Muscle of arm (tissue), 14 donors: ENCODE measurements at places on chromosomes 16 and 17. TPM values are rescaled to one million over a fixed set of nuclear protein-coding genes. Genes with fewer than 3 reads are reported as not detected.

The EIF1 gene
- polyA plus RNA-seq: 938 TPM

The CBX4 gene
- polyA plus RNA-seq: 6.0 TPM

DNA sequence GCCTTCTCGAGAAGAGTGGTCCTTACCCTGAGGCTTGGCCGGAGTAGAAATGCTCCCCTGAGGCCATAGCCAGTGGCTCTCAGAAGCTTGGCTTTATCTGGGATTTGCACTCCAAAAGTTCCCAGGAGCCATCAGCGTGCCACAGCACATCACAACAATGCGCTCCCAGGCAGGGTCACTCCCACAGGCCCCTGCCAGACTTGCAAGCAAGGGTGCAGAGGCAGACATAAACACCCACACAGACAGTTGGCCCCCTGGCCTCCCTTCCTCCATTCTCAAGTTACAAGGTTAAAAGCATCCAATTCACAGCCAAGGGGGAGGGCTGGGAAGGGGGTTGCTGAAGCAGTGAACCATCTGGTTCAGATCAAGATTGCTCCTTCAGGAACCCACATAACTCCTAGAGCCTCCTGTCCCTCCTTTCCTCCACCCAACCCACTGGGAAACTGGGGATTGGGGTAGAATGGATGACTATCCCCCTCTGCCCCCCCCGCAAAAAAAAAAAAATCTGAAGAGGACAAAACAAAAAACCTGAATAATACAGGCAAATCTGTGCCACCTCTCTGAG is 1.8 kb downstream of the ST3GAL2 start:
- DNase-seq: no peak

DNA sequence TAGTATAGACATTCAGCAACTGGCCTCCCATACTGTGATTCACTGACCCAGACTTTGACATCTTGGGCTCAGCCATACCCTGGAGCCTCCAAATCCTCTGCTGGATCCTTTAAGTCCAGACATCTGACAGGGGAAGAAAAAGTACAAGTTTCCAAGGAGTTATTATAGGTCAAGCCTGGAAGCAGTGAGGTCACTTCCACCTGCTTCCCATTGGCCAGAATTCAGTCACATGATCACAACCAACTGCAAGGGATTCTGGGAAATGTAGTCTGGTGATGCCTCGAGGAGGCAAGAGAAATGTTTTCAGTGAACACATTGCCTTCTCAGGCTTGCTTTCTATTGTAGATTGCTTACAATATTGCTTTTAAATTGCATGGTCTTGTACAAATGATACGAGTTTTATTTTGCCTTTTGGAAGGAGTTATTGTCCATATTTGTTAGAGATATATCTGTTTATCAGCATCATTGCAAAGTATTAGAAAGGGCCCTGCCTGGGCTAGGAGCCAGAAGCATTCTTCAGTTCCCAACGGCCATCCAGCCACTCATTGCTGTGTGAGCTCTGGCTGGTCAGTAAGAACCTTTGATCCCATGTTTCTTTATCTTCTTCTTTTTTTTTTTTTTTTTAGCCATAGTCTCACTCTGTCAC is 696.9 kb downstream of the WWOX start:
- peak; percentile 52 for DNase-seq

DNA sequence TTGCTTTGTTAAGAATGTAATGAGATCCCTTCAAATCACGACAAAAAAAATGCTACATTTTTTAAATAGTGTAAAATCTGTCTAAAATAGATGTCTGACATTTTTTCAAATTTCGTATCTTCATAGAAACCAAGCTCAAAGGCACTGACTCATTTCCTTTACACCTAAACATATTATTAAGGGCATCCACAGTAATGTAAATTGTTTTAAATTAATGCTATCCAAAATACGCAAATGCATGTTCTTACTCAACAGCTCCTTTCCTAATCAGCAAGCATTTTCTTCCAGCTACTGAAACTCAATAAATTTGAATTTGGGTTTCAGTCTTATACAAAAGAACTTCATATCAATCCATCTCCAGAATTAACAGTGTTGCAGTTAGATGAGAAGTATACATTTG is 4.3 kb downstream of the C16orf87 start:
- DNase-seq: no peak

GRCh38 chr16:63789603-63790002 is 1332.3 kb downstream of the CDH11 start:
- no peak for DNase-seq

The APOBR gene
- polyA plus RNA-seq: 0.58 TPM

The GRAP gene
- polyA plus RNA-seq: 3.7 TPM

The TNP2 gene
- polyA plus RNA-seq: not detected

The CCDC144A gene
- polyA plus RNA-seq: 8.0 TPM

The ZNF287 gene
- polyA plus RNA-seq: 5.1 TPM

DNA sequence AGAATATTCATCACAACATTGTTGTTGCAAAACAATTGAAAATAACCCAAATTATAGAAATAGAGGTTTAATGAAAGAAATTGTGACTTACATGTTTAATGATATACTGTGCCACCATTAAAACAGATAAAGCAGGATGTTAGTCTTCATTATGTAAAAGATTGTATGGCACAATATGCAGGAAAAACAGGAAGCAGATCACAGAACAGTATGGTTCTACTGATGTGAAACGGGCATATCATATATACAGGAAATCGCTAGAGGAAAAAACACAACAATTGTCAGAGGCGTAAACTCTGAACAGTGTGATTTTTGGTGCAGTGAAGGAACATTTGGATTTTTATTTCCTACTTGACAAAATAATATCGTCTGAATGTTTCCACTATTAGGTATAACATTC is 22.0 kb downstream of the OR3A1 start:
- no peak for DNase-seq

DNA sequence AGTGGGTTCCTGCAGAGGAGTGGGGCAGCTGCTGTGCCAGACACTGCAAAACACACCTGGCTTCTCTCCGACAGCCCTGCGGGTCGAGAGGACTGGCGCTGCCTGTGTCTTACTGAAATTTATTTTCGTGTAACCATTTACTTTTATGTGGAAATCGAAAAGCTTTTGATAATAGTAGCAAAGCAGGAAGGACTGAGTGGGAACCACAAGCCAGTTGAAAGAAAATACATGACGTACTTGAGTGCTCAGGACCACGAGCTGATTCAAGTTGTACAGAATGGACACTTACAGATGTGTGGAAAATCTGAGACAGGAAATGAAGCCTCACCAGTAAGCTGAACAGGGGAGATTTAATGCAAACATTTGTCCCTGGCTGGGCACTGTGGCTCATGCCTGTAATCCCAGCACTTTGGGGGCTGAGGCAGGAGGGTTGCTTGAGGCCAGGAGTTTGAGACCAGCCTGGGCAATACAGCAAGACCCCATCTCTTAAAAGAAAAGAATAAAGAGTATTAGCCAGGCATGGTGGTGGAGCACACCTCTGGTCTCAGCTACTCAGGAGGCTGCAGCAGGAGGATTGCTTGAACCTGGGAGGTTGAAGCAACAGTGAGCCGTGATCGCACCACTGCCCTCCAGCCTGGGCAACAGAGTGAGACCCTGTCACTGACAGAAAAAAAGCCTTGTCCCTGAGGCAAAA is 11.3 kb upstream of the RPL13 start:
- no peak for DNase-seq

- no peak for DNase-seq
Observed at GRCh38 chr17:69090365-69090764, 29.6 kb upstream of the ABCA9 start.

- no peak for DNase-seq
Observed at GRCh38 chr16:17555176-17555575, 84.4 kb upstream of the XYLT1 start.

The TNFSF13 gene
- 4.8 TPM for polyA plus RNA-seq

- DNase-seq: no peak
Observed at GRCh38 chr17:76998839-76999238, 130.6 kb downstream of the MGAT5B start.

The LRRC37A gene
- polyA plus RNA-seq: 2.7 TPM

GRCh38 chr16:21638573-21638975 is 13.8 kb downstream of the IGSF6 start:
- DNase-seq: no peak

The CCL17 gene
- not detected for polyA plus RNA-seq

GRCh38 chr17:81165246-81166032 is at the start of gene PVALEF:
PVALEF (plus strand) TSS chr17:81165507; CDS start chr17:81181227, 15,720 bp downstream.
- no peak for DNase-seq

The TMEM238L gene
- not detected for polyA plus RNA-seq

DNA sequence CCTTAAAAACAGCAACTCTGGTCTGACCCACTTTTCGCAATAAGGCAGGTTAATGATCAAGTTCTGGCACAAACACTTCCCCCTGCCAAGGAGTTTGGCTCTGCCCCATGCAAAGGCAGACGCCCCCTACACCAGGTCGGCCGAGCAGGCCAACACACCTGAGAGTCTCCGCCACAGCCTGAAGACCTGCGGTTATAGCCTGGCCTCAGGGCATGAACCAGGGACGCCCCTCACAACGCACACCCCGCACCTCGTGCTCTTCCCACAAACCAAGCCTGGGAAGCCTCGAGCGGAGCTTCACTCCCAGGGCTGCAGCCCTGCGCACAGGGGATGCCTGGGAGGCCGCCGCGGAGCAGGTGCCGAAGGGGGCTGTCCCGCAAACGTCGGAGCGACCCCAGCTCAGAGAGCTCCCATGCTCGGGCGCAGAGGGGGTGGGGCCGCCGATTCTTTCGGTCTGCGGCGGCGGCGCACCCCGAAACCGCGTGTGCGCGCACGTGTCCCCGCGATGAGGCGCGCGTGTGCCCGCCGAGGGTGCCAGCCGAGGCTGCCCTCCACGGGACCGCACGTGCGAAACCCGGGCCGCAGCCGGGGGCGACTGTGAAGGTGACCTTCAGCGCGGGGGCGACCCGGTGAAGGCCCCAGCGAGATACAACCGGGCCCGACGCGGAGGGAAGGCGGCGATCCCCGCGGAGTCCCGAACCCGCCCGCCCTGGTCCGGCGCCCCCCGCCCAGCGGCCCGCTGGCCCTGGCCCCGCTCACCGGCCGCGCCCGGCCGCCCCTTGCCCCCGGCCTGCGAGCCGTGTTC is 559 bp downstream of the CLUH start:
- DNase-seq: no peak
